ENCODE measurements at places on chromosomes 6 and 20. TPM values are rescaled to one million over a fixed set of nuclear protein-coding genes. Genes with fewer than 3 reads are reported as not detected.
A peak's percentile ranks its signal among the peaks of the same experiment; 100 is the strongest.

The BNIP5 gene
- total RNA-seq, result not detected

- no peak for DNase-seq
Measured at GRCh38 chr6:170421921-170422320, 115.4 kb downstream of the FAM120B start.

The TMEM244 gene
- not detected for total RNA-seq

GRCh38 chr20:61599061-61599531 lies 347.0 kb downstream of the CDH4 start:
- DNase-seq, result no peak

- no peak for DNase-seq
Measured at GRCh38 chr6:25360621-25361020, 81.4 kb downstream of the CARMIL1 start.

DNA sequence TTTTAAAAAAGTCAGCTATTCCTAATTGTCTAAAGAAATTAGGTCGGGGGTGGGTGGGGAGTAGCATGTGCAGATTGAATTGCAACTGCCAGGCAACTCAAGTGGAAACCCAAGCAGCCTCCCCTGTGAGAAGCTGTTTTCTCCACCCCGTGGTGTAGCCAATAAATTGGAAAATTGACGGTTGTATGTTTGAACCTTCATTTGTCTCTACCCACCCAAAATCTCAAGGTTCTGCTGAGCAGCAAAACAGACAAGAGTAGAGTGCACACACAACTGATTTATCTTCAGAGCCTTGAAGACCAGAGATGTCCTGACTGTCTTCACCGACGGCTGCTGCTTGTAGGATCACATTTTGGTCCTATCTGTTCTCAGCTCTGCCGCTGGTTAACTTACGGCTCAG lies 88.5 kb downstream of the DTD1 start:
- DNase-seq, result no peak

GRCh38 chr6:136546331-136546730 lies 3.9 kb downstream of the MAP7 start:
- DNase-seq, result no peak

GRCh38 chr6:68693271-68693670 lies 58.2 kb downstream of the ADGRB3 start:
- DNase-seq, result no peak

- no peak for DNase-seq
Measured at GRCh38 chr6:52077180-52077884, 10.1 kb downstream of the PKHD1 start.

DNA sequence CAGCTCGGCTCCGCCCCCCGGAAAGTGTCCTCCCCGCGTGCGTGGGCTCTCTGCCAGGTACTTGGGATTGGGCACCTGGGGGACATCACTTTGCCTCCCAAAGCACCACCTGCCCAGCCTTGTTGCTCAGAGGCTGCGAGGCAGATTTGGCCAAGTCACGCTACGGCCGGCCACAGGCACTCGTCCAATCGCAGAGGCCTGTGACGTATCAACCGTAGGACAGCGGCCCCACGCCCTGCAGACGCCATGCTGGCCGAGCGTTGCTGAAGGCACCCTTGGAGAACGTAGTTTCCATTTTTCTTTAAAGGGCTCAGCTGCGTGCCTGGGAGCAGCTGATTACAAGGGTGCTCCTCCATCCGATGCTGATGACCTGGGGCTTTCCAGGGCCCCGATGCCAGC lies 3.1 kb downstream of the NTSR1 start:
- no peak for DNase-seq

DNA sequence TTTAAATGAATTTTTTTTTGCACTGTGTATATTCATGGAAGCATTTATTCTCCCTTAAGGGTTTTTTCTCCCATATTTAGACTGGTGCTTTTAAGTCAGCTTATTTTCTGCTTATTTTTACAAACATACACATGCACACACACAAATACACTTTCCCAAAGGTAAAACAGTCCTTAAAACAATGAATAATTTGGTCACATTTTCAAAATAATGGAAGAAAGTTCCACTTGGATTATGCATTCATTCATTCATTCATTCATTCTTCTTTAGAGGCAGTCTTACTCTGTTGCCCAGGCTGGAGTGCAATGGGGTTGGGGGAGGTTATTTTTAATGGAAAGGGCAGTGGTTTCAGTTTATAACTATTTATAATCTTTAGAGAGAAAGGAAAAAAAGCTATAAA lies 69.8 kb downstream of the STXBP5 start:
- DNase-seq, result no peak

The SLC17A9 gene
- 11.8 TPM for total RNA-seq

The HLA-DQA1 gene
- 2.2 TPM for total RNA-seq

DNA sequence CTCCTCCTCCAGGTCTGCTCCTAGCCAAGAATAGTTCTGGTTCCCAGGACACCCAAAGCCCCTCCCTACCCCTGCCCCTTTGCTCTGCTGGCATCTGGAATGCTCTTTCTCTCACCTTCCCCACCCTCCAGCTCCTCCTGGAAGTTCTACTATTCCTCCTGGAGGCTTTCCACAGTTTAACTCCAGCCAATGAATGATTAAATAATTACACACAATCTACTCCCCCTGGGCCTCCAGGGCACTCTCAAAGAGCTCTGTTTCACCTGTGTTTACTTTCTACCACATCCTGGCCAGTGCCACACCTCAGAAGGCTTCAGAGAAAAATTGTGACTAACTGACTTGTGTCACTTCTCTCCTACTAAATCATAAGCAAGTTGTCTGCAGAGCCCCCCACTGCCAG lies 36.2 kb downstream of the GCM1 start:
- DNase-seq, result no peak

GRCh38 chr6:136208783-136209182 lies 41.3 kb downstream of the MTFR2 start:
- DNase-seq, result no peak

DNA sequence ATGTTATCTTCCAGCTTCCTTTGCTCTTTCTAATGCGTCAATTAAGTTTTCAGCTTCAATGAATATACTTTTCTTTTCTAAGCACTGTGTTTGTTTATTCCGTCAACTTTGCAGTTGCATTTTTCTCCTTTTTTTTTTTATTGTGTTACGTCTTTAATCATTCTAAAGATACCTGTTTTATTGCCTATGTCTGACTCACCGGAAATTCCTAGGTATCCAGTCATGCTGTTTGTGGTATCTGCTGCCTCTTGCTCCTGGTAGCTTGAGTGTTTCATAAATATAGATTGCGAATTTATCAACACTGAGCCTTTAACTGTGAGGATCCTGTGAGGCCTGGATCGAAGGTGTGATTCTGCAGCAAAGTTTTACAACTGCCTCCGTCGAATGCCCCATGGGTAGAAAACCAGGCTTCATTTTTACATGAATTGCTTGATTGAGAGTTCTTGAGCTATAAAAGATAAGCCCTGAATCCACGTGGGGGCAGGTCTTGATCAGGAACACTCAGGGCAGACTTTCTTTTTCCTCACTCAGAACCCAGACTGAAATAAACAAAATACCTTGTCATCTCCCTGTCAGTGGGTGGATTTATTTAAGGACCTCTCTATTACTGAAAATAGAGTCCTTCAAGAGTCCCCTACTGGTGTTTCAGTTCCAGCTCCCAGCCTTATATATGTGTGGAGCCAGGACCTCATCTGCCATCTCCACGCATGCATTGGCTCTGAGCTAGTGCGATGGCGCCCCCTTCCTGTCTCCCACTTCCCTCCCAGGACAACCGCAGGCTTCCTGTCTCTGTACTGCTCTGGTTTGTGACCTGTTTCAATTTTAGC lies 60.1 kb upstream of the LRRC1 start:
- peak; percentile 46 for DNase-seq

DNA sequence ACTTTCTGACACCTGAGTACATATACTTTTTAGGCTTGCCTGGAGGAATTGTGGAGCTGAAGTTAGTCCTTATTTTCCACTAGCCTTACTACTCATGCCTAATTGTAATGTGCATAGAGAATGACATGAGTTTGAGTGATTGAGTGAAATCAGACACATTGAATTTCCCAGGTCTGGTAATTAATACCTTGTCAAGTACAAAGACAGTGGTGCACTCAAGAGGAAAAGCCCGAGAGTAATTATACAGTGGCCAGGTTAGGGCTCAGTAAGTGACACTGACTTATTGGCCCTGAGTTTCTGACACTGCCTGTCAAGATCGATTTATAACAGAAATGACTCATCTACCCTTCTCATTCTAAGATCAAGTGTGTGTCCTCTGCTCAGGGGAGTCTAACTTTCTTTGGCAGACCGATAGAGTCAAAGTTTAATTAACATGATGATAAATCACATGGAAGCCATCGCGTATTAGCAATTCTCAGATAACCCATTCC lies 288.3 kb downstream of the TPBG start:
- DNase-seq, result no peak

GRCh38 chr6:70599187-70599586 lies 32.5 kb downstream of the SDHAF4 start:
- peak; percentile 17 for DNase-seq

DNA sequence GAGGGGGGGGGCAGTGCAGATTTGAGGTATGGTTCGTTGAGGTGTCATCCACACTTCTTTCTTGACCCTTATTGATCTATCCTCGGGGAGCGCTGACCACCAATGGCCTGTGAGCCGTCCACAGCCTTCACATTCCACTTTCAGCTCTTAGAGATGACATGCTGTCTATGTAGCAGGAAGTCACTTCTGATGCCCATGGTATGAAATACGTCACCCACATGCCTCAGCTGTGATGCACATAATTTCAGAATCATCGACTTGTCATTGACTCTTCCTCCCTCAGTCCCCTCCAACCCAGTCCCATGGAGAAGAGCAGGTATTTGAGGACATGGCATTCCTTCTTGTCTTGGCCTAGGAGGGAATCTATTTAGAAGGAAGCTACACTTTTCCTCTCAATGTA lies 4.7 kb upstream of the ADGRF5 start:
- no peak for DNase-seq

The ULBP2 gene
- total RNA-seq, result 1.5 TPM

GRCh38 chr6:803191-803977 lies 110.4 kb upstream of the EXOC2 start:
- no peak for DNase-seq

- DNase-seq, result no peak
Measured at GRCh38 chr6:69416776-69417175, 380.0 kb downstream of the LMBRD1 start.

Data from activated T-cell treated with anti-CD3 and anti-CD28 coated beads, Interleukin-2, amount 50 U/mL, for 72 hours (primary cell).